Muscle of leg (tissue), 16 donors: ENCODE measurements at places on chromosomes 16 and 17. TPM values are rescaled to one million over a fixed set of nuclear protein-coding genes. Genes with fewer than 3 reads are reported as not detected.

Gene SLC5A10
- total RNA-seq, result not detected

Gene INCA1
- total RNA-seq, result 0.93 TPM

Gene FBXO39
- total RNA-seq, result 0.18 TPM

Gene OMG
- total RNA-seq, result 0.13 TPM

Gene GAS2L2
- 0.04 TPM for total RNA-seq

Gene DOC2B
- 2.4 TPM for total RNA-seq

Gene NECAB2
- total RNA-seq, result 0.22 TPM

Gene PMP22
- total RNA-seq, result 125 TPM

Gene CHST5
- total RNA-seq, result 0.22 TPM

Gene AIPL1
- not detected for total RNA-seq

Gene ITGAL
- 0.89 TPM for total RNA-seq

Gene MEOX1
- 13.8 TPM for total RNA-seq

Gene CCL1
- not detected for total RNA-seq

Gene SULT1A2
- 0.58 TPM for total RNA-seq

Gene TENT4B
- 5.2 TPM for total RNA-seq

Gene TP53TG3B
- not detected for total RNA-seq

Gene MGAT5B
- total RNA-seq, result 0.40 TPM

Gene FNDC8
- total RNA-seq, result not detected

Gene CCDC78
- 0.18 TPM for total RNA-seq

Gene CMC2
- 32.4 TPM for total RNA-seq

Gene KRTAP4-9
- total RNA-seq, result not detected

Gene SPNS1
- 12.0 TPM for total RNA-seq
